ENCODE measurements at places on chromosomes 1 and 21.

GRCh38 chr1:83052865-83053264 lies 946.1 kb downstream of the TTLL7 start:
- no peak for DNase-seq

DNA sequence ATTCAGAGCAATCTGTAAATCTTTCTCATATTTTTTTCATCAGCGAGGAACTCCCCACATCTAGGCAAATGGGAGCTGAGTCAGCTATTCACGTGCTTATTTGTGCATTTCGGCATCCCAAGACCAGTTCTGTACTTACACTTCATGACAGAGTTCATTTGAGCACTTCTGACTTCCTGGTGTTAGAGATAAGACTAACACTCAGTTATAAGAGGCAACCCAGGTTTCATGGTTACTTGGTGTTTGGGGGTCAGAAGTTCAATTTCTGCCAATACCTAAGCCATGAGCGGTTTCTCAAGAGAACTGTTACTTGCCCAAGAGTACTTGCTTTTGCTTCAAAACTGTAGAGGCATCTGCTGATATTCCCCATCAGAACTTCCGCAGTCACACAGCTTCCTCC lies 24.1 kb upstream of the DESI2 start:
- no peak for DNase-seq

DNA sequence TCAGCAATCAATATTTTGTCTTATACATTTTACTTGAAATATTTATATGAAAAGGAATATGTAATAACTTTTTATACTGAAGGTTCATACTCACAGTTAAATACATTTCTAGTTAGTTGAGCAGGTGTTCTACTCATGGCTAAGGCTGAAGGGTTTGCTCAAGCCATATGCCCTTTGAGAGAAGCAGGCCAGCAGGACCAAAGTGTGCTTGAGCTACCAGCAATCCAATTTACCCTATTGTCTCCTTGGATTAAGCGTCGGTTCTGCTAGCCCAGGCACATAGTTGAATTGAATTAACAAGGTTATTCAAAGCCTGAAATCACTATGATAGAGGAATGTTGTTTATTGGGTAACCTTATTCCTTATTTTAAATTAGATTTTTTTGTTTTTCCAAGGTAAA lies 151.5 kb upstream of the BACE2 start:
- no peak for DNase-seq

- no peak for DNase-seq
Observed at GRCh38 chr1:221701570-221702186, 40.2 kb downstream of the DUSP10 start.

DNA sequence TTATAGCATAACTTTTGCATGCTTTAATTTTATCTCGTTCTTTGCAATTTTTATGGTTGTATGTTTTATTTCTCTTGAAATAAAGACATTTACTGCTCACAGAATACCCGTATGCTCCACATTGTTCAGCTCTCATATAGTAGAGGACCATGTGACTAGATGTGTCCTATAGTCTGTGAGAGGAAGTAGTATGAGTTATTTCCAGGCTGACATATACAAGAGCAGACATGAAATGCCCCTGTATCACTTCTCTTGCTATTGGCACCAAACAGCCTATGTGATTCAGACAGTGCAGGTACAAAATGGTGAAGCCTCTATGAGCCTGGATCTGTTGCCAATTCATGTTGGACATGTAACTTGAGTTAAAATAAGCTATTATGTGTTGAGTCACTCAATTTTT lies 5.8 kb upstream of the FCRL5 start:
- no peak for DNase-seq

DNA sequence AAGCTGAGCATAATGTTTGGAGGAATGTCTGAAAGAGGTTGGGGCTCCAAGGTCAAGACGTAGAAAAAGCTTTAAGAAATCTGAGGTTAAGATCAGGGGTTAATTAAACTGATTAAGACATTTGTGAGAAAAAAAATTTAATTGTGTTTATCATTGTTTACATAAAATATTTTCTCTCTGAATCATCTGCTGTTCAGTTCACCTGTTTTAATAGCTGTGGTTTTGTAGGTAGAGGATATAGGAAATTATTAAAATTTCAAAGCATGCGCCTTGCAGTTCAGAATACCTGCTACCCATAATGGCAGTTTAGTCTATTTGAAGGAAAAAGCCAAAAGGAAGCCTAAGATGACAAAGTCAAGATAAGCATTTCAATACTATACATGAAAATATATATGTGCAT lies 153.2 kb downstream of the SPATA46 start:
- no peak for DNase-seq

- DNase-seq, result peak; percentile 70
Observed at GRCh38 chr1:103108376-103109150, at the start of gene COL11A1. COL11A1 (minus strand) TSS chr1:103108522; CDS start chr1:103108178, 344 bp downstream.

Data from fibroblast of skin of right quadriceps (primary cell).